ENCODE measurements at places on chromosomes 12 and 14.

GRCh38 chr12:117046861-117047530 lies 52.2 kb downstream of the TESC start:
- DNase-seq = no peak

- no peak for DNase-seq
Observed at GRCh38 chr12:72250346-72250745, 21.8 kb upstream of the TRHDE start.

- no peak for DNase-seq
Observed at GRCh38 chr14:40523123-40523522, 1083.6 kb upstream of the LRFN5 start.

- no peak for DNase-seq
Observed at GRCh38 chr12:111386885-111387284, 18.0 kb upstream of the PHETA1 start.

GRCh38 chr14:99330316-99331240 lies 58.6 kb upstream of the BCL11B start:
- no peak for DNase-seq

DNA sequence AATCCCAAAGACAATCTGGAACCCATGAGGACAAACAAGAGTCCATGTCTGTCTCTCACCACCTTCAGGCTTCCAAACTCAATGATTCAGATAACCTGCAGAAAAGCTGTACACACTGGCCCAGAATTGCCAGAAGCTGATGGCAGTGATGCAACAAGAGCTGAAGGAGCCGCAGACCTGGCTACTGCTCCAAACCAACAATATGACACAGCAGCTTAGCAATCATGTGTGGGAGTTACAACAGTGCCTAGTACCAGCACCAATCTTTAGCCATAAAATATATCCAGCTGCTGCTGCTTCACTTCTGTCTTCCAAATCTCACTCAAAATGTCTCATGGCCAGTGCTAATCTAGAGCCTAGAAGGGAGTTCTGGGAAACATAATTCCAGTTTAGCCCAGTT lies 22.0 kb downstream of the RPS6KA5 start:
- DNase-seq = no peak

GRCh38 chr12:20557096-20557495 lies 138.0 kb upstream of the SLCO1C1 start:
- no peak for DNase-seq

DNA sequence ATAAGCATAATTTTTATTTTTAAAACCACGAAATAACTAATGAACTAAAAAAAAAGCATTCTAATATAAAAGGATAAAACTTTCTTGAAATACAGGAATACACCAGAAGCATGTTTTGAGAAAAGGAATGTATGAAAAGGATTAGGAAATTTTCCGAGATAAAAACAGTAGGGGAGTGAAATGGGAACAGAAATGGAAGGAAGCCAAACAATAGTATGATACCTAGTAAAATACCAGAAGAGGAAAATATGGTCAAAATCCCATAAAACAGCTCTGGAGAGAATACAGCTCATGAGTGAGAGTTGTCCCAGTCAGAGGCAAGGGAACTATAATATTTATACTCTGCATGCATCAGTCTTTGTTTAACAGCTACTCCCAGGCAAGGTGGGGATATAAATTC lies 1016.2 kb downstream of the SLC6A15 start:
- DNase-seq = no peak

DNA sequence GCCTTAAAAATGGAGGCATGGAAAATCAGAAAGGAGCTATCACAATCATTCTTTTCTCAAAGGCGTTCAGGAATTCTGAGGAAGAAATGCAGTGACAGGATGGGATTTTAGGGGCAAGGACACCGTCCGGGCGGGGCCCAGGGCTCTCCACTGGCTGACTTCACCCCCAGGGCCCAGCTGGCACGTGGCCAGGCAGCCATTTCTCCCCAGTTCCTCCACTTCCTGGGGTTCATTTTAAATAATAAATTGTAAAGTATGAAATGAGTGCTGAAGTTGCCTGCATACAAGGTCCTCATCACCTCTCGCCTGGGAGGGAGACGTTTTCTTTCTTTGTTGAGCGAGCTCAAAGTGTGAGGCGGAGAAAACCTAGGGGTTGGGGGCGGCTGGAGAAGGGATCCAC lies 73.8 kb downstream of the WDR20 start:
- DNase-seq = no peak

DNA sequence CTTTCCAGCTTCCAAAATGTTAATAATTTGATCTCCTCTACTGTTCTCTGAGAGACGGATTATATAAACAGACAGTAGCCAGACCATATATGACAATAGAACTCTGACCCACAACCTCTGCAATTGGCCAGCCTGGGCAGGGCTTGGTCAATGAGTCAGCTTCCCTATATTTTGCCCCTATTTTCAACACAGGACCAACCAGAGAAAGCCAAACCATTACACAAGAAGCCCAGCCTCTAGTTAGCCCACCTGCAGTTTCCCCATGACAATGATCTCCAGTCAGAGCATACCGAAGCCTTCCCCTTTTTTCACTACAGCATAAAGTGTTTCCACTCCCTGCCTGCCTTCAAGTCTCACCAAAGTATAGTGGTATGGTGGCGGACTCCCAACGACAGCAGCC lies 7.6 kb upstream of the EXD2 start:
- no peak for DNase-seq

DNA sequence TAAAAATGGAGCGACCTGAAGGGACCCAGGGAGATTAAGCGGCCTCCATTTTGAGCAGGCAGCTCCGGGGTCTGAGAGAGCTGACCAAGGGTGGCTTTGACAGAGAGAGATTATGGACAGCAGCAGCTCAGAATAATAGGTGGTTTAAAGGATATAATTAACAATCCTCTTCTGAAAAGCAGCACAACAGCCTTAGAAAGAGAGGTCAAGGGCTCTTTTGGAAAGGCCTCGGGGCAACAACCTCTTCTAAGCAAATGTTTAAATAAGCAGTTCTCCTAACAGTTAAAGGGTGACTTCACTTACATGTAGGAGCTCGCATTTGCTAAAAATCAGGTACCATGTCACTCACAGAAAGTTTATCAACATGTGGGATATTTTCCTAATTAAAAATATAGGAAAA lies 87.2 kb upstream of the FRMD6 start:
- no peak for DNase-seq

- no peak for DNase-seq
Observed at GRCh38 chr14:103696466-103697071, 18.7 kb downstream of the XRCC3 start.

- no peak for DNase-seq
Observed at GRCh38 chr12:53380794-53381730, 1.1 kb downstream of the SP1 start.

DNA sequence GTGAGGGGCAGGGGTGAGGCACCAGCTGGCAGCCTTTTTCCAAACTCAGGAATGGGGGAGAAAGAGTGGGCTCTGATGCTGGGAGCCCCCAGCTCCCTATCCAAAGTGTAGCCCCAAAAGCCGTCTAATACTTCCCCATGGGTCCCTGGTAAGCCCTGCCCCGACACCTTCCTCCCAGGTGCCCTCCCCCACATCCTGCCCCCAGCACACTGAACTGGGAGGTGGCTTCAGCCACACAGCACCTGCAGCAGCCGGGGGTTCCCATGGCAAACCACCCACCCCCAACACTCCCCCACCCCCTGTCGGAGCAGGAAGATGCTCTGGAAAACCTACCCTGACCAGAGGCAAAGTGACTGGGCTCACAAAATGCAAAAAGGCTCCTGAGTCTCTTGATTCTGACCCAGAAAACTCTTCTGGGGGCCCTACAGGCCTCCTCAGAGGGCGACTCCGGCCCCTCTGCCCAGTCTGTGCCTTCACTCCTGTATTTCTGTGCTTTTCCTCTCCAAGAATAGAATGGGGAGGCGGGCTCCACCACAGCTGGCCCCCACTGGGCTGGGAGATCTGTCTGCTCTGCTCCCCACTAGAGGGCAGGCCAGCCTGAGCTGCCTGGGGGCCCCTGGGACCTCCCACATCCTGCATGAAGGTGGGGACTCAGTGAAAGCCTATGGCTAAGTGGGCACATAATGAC lies 81.6 kb downstream of the ITPK1 start:
- DNase-seq = no peak

DNA sequence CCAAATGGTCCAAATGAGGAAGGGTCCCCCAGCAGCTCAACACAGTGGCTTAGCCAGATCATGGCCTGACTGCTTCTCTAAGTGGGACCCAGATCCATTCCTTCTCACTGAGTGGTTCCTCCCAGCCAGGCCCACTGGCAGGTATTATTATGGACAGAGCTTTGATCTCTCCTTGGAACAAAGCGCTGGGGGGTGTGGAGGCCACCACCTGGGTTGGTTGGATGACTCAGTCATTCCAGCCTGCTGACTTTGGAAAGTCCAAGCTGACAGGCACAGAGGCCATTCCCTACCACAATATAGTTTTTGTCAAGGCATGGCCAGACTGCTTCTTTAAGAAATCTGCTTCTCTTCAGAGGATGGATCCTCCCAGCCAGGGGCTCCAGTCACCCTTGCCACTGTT lies 341.1 kb downstream of the BTG1 start:
- no peak for DNase-seq

DNA sequence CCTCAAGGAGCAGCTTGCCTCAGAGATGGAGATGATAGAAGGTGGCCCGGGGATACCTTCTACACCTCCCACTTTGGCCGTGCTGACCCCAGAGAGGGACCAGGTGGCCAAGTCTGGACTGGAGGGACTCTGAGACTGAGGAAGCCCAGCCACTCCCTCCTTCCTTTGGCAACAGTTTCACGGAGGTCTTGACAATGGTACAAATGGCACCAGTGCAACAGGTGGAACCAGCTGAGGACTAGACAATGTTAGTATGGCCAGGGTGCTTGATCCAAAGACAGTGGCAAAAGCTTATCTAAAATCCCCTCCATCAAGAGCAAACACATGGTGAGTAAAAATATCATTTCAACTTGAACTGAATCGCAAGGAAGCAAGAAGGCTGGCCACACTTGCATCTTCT lies 117.4 kb downstream of the FOXN3 start:
- DNase-seq = no peak

DNA sequence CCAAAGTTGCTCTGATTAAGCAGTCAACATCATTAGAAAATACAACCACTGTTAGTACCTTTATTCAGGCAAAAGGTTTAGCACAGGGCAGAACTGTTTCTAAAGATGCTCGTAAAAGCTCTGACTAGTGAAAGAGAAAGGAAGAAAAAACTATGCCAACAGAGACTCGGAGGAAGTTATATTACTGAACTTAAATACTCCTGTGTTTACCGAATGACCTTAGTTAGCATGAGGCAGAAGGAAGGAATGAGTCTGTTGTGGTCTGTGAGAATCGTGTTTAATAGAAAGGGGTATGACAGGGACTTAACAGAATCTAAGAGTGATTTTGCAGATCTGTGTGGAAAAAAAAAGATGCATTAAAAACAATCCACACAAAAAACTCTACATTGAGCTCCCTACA lies 84.1 kb upstream of the OVCH1 start:
- DNase-seq = no peak

GRCh38 chr12:6570264-6570887 lies 2.3 kb upstream of the NOP2 start:
- no peak for DNase-seq

GRCh38 chr14:27327095-27327494 lies 729.3 kb upstream of the NOVA1 start:
- DNase-seq = no peak

- DNase-seq = no peak
Observed at GRCh38 chr14:59939828-59940227, 19.9 kb downstream of the LRRC9 start.

DNA sequence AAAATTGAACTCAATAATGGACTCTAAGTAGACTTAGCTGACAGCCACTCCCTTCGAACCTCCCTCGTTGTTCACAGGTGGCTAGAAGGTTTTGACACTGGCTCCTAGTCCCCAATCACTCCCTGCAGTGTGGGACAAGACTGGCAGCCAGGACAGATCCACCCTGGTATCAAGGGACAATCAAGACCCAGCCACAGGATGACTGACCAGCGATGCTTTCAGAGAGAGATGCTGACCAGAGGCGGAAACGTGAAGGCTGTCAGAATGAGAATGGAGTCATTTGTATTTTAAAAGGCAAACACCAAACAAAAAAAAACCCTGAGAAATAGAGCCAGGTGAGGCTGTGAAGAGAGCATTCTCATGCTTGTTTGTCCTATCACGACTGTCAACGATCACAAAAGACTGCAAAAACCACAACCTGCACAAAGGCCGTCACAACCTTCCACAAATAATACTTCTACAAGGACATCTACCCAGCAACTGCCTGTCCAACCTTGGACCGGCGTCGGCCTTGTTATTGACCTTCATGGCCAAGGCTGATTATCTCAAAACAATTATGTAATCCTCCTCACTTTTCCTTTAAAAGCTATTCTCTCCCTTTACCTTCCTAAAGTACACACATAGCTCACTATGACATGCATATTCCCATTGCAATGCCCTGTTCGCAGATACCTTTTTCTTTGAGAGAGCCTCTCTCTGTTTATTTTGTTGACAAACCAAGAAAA lies 13.2 kb downstream of the EIF5 start:
- no peak for DNase-seq

- DNase-seq = no peak
Observed at GRCh38 chr12:122411537-122411936, 10.9 kb downstream of the CLIP1 start.

DNA sequence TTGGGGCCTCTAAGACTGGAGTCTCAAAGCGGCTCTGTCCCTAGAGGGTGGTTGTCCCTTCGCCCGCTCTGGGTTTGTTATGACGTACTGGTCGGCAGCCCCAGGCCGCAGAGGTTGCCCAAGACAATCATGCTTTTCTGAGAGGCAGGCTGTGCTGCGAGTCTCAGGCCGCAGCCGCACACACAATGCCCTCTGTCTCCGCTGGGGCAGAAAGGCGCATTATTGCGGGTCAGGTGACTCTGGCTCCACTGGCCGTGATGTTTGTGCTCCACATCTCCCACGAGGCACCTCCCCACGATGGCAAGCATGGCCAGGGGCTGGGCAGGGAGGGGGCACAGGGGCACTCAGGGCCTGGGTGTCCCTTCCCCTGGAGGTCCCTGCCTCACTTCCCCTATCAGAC lies 21.0 kb upstream of the PLEKHG3 start:
- no peak for DNase-seq

DNA sequence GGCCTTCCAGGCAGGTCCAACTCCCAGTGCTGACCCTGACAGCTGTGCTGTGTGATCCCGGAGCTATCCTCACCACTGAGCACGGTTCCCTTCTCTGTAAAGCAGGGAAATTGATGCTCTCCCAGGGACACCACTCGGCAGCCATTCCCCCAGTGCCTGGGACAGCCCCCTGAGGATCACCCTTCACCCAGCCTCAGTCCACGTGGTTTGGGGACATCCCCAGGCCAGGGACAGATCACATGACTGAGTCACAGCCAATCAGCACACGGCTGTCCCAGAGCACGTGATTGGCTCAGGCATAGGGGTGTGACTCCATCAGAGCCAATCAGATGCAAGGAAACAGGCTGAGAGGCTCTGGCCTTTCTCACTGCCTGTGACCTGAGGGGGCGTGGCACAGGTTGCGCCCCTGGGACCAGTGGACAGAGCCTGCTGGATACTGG lies 68.8 kb upstream of the SFSWAP start:
- DNase-seq = no peak

GRCh38 chr12:8120072-8120713 lies 3.2 kb upstream of the CLEC4A start:
- no peak for DNase-seq
